ENCODE measurements at places on chromosomes 5 and 9. TPM values are rescaled to one million over a fixed set of nuclear protein-coding genes. Genes with fewer than 3 reads are reported as not detected.

GRCh38 chr5:125865166-125865815 lies 557.9 kb upstream of the GRAMD2B start:
- ATAC-seq, result no peak

The PRR7 gene
- 2.2 TPM for total RNA-seq

DNA sequence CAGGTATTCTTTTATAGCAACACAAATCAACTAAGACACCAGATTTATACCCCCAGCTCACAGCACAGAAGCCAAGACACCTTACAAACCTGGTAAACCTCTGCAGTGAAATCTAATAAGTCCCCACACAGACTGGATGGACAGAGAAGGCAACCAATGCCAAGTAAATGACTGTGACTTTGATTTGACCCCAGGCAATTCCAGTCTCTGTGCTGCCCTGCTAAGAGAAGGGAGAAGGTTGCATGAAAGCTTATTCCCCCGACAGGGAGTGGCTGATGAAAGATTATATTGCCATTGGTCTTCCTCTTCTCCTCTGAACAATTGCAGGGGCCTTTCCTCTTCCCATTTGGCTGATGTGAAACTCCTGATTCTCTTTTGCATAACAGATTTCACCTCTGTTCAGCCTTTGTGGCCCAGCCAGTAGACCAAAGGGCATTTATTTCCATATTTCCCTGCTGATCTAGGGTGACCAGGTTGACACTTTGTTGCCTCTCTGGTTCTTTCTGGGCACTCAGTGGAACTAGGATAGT lies 107.6 kb downstream of the ADRB2 start:
- no peak for ATAC-seq

The CDC37L1 gene
- total RNA-seq, result 83.0 TPM

DNA sequence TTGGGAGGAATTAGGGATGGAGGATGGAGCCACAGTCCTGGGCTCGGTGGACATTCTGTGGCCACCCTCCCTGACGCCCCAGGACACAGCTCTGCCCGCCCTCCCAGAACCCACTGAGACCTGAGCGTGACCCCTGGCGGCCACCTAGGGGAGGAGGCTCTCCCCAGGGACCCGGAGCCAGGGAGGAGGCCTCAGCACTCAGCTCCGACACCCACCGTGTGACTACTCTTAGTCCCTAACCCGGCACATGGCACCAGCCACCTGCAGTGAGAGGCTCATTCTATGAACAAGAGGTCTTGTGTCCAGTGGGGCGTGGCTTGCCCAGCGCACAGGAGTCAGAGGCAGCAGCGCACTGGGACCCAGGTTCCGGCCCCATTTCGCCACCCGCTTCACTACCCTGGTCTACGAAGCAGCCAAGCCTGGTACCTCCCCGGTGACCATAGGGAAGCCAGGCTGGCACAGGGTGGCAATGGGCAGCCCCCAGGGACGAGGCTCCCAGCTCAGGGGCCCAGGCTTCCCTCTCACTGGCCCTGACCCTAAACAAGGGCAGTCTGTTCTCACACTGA lies 10.2 kb downstream of the SARDH start:
- no peak for ATAC-seq

The HTR4 gene
- not detected for total RNA-seq

GRCh38 chr5:523441-524222 lies 617 bp downstream of the SLC9A3 start:
- no peak for ATAC-seq

DNA sequence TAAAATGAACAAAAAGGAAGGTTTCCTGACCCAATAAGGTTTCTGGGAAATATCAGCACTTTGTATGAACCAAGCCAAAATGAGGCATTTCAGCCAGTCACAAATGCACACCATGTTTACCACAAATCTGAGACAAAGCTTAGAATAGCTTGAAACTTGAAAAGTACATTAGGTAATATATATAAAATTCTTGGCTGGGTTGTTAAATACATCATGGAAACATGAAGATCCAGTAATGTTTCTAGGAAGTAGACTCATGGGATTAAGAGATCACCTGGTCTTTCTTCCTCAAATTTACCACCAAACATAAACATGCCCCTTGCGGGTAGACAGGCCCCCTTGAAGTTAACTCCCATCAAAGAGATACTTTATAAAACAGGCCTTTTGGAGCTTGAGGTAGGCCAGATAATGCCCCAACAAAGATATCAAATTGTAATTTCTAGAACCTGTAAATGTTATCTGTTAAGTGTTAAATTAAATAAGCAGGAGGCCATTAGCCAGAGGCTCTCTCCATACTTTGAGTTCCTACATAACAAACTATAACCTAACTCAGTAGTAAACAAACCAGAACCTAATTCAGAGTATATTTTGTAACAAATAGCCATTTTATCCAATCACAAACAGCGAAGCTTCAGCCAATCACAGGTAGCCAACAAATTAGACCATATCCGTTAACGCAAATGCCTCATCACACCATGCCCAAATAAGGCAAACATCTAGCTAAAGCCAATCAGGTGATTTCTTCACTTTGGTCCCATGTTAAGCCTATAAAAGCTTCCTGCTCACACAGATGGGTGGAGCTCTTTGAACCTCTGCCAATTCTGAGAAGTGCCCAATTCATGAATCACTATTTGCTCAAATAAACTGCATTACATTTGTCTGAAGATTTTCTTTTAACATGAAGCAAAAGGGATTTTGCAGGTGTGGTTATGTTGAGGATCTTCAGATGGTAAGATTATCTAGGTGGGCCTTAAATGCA lies 127.9 kb upstream of the TARS1 start:
- ATAC-seq, result no peak

DNA sequence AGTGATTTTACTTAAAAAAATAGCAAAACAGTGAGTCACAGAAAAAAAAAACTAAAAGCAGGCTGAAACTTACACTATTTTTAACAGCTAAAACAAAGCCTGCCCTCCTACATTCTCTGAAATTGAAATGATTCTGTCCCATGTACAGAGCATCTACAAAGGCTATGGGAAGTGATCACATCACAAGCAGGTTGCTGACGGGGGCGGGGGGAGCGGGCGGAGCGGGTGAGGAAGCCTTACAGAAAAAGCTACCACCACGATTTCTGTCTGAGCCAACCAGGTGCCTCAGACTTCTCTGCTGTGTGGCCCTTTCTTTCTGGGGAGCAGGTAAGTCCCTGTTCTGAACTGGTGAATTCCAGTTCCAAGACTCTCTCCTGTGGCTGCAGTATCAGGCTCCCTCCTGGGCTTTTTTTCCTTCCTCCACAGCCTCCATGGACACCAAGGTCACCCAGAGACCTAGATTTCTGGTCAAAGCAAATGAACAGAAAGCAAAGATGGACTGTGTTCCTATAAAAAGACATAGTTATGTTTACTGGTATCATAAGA lies 104.9 kb downstream of the ANKRD18B start:
- ATAC-seq, result no peak

DNA sequence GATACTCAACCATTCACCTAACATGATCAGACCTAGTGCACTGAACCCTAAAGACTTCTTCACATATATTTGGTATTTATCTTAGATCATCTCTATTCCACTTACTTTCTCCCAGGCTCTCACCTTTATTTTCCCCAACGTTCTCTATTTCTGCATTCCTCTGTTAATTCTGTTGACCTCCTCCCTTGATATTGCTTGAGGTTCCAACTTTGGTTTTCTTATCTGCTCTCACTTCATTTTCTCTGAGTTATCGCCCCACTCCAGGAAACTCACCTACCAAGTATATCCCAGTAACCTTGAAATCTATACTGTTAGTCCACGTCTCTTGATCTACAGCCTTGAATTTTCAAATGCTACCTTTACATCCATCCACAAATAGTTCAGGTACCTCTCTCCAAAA lies 9.2 kb downstream of the NADK2 start:
- ATAC-seq, result no peak
